ENCODE measurements at places on chromosomes 3 and 15.
A peak's percentile ranks its signal among the peaks of the same experiment; 100 is the strongest.

DNA sequence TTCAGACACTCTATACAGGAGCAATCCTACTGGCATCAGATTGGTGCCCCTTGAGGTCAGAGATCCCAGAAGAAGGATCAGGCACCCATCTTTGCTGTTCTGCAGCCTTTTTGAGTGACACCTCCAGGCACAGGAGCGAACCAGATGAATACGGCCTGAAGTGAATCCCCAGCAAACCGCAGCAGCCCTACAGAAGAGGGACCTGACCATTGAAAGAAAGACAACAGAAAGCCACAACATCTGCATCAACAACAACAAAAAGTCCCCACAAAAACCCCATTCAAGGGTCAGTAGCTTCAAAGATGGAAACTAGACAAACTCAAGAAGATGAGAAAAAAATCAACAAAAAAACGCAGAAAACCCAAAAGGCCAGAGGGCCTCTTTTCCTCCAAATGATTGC lies 130.4 kb downstream of the PPM1L start:
- no peak for DNase-seq

DNA sequence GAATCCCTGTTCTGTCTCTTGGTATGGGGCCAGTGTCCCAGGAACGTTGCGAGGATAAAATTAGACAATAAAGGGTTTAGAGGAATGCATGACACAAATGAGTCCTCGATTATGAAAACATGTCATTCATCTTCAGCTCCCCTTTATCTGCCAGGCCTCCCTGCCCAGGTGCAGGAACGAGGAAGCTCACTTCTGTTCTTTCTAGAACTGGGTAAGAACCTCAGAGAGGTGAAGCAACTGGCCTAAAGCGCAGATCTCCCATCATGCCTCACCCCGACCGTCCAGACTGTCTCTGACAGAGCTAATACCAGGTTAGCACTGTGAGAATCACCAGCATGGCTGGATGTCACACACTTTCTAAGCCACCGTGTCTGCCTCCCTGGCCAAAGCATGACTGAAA lies 1.5 kb upstream of the ITIH1 start:
- DNase-seq = no peak

DNA sequence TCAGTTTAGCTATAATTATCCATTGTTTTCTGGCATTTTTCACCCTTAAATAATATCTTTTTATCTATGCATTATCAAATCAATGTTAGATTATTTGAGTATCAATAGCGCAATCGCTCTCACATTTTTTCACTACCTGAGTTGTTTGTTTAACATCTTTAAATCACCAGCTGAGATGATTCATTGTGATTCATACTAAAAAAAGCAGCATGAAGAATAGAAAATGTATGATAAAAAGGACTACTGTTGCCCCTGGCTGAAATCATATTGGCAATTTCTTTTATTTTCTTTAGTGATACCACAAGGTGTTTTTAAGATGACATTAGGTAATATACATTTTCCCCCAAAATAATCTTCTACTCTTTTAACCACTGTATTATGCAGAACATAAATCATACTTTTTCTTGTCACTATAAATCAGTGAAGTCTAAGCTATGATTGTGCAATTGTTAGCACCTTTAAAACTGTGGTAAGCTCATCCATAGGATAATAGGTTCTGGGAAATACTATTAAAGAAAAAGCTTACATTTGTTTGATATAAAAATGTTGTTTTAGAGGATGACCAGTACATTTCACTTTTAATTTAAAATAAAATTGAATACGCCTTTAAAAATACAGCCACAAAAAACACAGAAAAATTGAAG lies 889.1 kb downstream of the NAALADL2 start:
- DNase-seq = no peak

DNA sequence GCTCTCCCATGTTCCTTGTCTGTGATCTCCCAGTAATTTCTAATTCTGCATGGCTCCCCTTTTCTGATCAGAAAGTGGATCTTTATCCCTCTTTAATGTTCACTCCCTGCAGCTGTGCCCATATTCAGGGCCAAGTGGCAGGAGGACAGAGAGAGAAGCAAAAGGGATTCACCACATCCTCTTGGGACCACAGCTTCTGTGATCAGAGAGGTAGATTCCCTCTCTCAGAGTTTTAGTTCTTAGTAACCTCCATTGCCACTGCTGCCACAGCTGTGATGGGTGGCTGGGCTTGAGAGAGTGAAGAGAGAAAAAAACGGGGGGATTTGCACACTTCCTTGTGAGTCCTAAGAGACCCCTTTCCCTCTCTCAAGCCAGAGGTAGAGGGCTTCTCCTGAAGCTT lies 49.2 kb downstream of the GLCE start:
- no peak for DNase-seq

DNA sequence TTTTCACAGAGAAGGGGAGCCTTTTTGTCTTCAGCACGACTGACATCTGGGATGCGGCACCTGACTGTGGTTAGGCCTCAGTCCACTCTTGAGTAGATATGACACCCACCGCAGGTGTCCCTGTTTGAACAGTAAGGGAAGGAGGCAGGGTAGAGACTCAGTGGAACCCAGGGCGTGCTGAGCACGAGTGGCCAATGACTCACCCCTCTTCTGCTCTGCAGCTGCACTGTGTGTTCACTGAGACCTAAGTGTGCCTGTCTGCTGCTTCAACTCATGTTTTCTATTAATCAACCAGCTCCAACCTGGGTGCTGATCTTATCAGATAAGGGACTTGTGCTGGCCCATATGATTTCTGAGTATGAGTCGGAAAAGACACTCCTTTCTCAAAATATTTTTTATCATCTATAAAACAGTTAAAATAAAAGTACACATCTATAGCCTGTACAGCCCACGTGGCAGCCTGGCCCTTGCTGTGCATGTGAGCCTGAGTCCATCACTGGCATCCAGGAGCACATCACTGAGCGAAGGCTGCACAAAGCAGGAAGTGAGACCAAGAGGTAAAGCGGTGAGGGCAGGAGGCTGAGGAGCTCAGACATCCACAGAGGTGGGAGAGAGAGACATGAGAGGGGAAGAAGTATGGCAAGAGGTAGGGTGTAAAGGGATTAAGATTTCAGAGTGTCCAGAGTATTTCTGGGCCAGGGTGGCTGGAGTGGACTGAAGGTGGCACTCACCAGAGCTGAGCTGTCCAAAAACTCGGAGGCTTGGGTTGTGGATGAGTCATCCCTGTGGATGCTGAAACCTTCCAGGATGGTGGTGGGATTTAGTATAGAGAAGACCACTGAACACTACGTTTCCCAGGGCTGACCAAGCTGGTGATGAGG lies 49.2 kb downstream of the SLC41A3 start:
- DNase-seq = no peak

DNA sequence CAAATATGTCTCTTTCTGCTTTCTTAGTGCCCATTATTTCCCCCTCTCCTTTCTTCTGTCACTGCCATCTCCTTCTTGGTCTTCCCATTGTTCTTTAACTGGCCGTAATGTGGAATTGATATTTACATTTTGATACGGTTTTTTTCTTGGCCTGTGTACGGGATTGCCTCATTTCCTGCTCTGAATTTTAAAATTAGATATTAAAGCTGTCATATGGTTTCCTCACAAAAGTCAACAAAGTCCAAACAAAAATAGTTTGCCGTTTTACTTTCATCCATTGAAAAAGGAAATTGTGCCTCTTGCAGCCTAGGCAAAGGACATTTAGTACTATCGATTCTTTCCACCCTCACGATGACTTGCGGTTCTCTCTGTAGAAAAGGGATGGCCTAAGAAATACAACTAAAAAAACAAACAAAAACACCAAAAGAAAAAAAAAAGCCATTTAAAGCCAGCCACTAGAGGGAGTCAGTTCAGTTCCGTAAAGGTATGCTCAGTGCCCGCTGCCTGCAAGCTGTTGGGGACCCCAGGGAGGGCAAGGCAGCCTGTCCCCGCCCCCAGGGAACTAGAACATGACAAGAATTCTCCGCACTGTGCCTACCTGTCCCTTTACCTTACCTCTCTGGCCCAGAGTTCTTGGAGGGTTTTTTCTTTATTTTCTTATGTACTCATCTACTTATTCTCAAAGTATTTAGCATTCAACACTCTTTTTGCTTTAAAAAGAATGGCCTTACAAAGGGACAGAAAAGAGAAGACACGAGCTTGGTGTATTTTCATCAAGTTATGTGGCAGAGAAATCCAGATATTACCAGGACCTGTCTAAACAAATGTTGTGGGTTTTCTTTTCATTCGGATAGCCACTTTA lies 30.0 kb upstream of the NR2E3 start:
- peak; percentile 55 for DNase-seq

DNA sequence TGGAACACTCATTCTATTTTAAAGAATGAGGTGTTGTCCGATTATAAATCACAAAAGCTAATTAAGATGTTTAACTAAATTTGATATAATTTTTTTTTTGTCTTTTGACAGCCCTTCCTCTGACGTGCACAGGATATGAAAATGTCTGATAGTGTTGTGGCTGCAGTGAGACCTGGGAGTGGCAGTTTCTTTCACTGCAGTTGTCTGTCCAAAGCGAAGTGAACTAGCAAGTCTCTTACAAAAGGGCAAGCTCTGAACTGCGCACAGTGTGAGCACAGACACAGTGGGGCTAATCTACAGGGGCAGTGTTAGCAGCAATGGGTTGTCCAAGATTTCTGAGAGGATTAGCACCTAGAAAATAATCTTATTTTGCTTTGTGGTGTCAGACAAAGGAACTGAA lies 29.1 kb upstream of the MYRIP start:
- DNase-seq = no peak

- DNase-seq = no peak
Measured at GRCh38 chr15:97162805-97163495, 797.6 kb upstream of the ARRDC4 start.

- DNase-seq = no peak
Measured at GRCh38 chr3:62727536-62727935, 147.7 kb downstream of the CADPS start.
